ENCODE measurements at places on chromosomes 16 and 17.

DNA sequence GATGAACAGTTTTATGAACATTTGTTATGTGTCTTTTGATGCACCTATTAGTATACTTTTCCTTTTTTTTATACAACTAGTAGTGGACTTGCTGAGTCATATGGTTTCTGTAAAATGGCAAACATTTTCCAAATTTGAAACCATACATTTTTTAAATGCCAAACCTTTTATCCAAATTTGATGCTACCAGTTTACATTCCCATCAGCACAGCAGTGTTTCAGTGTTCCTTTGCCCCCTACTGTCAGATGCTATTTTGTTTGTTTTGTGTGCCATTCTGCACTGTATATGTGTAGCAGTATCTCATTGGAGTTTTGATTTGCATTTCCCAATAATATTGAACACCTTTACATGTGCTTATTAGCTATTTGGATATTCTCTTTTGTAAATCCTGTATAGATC, 219.4 kb downstream of the TANC2 start:
- no peak for DNase-seq

- DNase-seq = no peak
Observed at GRCh38 chr16:10121897-10122425, 60.3 kb downstream of the GRIN2A start.

GRCh38 chr16:74605746-74606520, 981 bp downstream of the GLG1 start:
- DNase-seq = no peak

DNA sequence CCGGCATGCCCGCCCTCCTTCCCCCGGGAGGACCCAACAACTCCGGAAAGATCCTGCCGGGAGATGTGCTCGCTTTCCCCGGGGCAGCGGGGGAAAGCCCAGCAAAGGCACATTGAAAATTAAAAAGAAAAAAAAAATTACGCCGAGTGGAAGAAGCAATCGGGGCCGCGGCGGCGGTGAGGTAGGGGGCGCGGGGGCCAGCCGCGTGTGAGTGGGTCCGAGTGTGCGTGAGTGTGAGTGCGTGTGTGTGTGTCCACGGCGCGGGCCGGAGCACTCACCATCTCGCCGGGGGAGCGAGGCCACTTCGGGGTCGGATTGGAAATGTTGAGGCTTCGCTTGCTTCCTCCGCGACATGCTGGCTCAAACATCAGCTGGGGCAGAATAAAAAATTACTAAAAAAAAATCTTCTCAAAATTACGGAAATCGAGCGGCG, at the start of gene SALL1:
Gene SALL1 (minus strand): TSS at position 383 of the 433 bp plus-strand sequence. CDS start 29 bp downstream, at position 354.
- DNase-seq = no peak

All from stimulated activated CD4-positive, alpha-beta T cell treated with anti-CD3 and anti-CD28 coated beads, Interleukin-2, amount 100 ng/mL, for 24 hours (primary cell).